Right cardiac atrium (tissue), 5 donors: ENCODE measurements at places on chromosomes 1 and 21.

DNA sequence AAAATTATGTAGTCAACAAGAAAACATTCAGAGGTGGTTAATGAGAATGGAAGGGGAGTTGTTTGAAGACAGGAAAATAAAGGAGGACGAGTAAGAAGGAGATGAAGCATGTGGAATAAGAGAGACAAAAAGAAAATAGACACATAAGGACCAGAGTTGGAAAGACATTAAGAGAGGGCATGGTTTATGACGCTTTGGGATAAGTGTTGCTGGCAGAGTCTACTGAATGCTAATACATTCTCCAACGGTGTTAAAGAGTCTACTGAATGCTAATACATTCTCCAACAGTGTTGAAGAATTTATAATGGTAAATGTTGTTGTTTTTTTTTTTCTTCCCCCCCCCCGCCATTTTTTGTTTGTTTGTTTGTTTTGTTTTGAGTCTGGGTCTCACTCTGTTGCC lies 13.1 kb downstream of the PRKAA2 start:
- no peak for DNase-seq

- DNase-seq = no peak
Measured at GRCh38 chr1:184647471-184647870, 107.2 kb downstream of the EDEM3 start.

GRCh38 chr21:36297406-36297937 lies 22.5 kb upstream of the MORC3 start:
- DNase-seq = no peak

GRCh38 chr1:111542187-111542586 lies 38.8 kb upstream of the ADORA3 start:
- DNase-seq = no peak

- DNase-seq = no peak
Measured at GRCh38 chr1:4010814-4011605, 110.9 kb upstream of the C1orf174 start.

DNA sequence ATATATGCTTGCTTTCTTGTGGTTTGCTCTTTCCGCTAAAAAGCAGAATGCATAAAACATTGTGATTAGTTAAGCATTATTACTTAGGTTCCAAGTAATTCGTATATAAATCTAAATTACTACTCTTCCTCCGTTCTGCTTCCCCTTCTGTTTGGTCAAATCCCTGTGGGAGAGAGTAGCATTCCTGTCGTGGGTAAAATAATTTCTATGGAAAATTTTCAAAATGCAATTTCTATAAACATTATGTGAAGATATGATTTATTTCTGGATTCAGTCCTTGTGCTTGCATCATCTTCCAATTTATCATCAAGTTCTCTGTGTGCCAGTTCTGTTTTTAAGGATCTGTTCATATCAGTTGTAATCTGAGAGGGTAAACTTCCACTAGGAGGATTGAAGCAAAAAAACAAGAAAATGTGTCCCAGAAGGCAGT lies 7.2 kb upstream of the WARS2 start:
- no peak for DNase-seq

DNA sequence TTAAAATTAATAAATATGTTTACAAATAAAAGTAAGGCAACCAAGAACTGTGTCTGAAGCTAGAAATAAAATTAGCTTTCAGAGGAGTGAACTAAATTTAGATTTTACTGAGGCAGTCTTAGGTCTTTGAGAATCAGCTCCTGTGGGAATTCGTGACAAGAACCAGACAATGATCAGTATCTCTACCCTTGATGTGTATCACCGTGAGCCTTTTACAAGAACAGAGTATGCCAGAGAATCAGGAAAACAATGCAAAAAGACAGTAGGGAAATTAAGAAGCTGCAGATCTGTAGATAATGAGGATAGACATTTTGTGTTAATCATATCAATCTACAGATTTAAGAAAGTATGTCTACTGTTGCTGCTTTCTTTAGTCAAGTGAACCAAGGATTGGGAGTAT lies 351.0 kb downstream of the COL11A1 start:
- DNase-seq = no peak

- DNase-seq = no peak
Measured at GRCh38 chr1:160707236-160708064, 4.2 kb downstream of the CD48 start.

DNA sequence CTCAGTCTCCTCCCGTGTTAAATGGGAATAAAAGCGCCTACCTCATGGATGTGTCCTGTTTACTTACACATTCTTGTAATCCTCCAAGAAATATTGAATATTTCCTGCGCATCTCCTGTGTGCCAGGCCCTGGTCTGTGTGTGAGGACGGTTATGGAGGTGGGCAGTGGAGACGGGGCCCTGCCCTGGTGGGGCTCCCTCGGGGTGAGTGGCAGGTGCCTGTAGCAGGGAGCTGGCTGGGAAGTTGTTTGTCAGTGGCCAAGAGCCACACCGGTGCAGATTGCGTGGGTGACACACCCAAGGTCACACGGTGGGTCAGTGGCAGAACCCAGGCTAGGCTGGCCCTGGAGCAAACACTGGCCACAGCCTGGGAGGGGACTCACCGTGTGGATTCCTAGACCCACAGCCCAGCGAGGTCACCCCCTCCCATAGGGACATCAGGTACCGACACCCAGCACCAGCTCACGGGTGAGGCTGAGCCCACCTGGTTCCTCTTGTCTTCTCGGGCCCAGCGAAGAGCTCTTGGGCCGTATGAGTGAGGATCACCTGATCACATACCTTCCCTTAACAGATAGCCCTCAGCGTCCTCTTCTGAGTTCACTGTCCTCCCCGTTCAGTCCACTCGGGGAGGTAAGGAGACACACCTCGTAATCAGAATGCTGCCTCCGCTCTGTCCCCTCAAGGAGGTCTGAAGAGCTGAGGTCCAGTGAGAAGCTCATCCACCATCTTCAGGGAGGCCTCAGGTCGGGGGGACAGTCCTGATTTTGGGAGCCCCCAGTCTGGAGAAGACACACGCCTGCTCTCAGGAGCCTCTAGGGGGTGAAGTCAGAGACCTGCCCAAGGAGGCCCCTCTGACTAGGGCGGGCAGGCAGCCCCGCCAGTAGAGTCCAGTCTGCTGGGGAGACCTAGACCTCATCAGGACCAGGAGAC lies 349.6 kb downstream of the MATN1 start:
- DNase-seq = no peak

DNA sequence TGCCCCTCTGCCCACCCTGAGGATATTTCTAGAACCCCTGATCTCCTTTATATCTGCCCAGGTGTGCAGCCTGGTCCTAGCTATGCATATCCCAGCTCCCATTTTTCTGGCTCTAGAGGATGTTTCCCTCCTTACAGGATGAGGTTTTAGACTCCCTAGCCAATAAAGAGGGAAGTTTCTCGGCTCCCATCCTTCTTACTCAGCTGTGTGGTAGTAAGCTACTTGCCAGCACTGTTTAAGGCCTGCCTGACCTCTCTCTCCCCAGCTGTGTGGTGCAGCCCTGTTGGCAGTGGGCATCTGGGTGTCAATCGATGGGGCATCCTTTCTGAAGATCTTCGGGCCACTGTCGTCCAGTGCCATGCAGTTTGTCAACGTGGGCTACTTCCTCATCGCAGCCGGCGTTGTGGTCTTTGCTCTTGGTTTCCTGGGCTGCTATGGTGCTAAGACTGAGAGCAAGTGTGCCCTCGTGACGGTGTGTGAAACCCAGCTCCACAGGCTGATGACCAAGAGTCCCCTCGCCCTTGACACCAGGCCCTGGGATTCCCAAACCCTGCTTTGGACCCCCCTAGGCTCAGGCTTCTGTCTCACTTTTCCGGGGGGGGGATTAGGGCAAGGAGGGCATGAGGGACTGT lies 7.8 kb upstream of the P3R3URF start:
- no peak for DNase-seq

- DNase-seq = no peak
Measured at GRCh38 chr1:234864116-234864515, 254.1 kb upstream of the IRF2BP2 start.

GRCh38 chr1:175877939-175878737 lies 134.7 kb upstream of the TNR start:
- no peak for DNase-seq

DNA sequence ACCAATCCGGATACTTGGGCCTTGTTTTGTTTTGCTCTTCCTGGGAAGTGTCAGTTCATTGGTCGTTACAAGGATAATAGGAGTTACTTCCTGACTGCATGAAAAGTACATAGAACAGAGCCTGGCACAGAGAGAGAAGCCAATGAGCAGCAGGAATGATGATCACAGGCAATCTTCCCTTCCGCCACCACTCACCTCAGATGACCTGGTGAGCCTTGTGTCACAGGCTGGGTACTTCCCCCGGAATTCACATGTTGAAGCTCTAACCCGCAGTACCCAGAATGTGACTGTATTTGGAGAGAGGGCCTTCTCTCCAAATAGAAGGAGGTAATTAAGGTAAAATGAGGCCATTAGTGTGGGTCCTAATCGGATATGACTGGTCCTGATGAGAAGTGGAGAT lies 18.8 kb upstream of the GPR137B start:
- DNase-seq = no peak

GRCh38 chr1:183306317-183307042 lies 111.7 kb downstream of the NMNAT2 start:
- DNase-seq = no peak

- DNase-seq = peak; percentile 55
Measured at GRCh38 chr1:43274125-43274803, 4.5 kb downstream of the TMEM125 start.

DNA sequence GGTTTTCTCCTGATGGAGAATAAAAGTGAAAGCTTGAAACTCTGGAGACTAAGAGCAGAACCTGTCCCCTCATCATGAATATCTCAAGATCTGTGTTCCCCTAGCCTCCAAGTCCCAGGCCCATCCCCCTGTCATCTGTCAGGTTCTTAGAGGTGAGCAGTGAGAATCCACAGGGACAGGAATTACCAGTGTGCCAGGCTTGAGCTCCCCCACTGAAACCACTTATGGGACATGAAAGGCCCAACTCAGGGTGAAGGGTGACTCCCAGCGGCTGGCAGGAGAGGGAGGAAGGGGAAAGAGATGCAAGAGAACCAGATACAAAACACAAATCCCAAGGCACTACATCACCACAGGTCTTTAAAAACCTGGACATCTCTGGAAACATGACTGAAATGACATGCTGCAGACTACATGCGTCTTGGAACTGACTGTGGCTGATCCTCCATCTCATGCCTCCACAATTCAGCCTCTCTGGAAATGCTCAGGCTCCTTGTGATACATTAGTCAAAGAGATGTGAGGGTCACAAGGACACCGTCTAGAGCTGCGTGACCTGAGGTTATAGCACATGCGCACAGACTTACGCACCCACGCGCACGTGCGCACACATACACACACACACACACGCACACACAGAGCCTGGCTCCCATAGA lies 6.8 kb upstream of the LY9 start:
- DNase-seq = no peak

DNA sequence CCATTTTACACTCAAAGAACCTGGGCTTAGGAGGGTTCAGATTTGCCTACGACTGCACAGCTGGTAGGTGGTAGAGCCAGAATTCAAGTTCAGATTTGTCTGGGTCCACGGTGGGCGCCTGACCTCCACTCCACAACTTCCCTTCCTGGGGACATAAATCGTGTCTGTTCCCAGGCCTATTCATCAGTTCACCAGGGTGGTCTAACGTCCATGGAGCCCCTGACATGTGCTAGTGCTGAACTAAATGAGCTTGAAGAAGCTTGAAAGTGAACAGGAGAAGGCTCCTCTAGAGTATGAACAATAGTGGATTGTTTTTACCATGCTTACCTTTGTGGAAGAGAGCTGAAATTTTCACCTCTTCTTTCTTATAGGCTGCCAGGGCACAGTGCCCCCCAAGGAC lies 32.5 kb upstream of the KIF1B start:
- no peak for DNase-seq

- no peak for DNase-seq
Measured at GRCh38 chr1:117511273-117511672, 94.6 kb upstream of the TENT5C start.

DNA sequence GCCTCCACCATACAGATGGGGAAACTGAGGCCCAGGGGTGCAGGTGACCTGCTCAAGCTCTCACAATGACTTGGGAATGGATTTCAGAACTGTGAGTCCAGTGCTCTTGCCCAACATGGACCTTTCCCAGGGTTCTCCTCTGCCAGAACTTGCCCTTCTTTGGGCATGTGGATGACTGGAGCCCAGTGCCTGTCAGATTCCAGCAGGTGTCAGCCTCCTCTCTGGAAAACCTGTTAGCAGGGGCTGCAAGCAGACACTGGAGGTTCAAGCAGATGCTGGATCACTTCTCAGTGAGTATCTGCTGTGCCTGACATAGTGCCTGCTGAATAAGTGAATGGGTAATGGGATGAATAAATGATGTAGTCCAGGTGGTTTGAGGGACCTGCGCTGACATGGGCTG lies 314.2 kb upstream of the POU3F1 start:
- no peak for DNase-seq

DNA sequence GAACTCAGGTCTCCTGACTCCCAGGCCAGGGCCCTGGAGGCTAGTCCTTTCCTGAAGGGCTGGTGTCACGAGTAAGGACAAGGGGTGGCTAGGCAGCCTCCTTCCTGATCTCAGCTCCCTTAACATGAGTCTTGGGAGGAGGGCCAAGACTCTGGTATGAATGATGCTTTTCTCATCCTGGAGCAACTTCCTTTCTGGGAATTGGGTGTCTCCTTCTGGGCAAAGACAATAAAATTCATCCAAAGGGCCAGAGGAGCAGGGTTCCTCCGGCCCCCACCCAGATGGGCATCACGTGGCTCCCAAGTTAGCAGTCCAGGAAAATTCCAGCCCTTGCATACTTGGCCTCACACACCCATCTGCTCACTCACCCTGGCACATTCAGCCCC lies at the start of gene FAM167B:
FAM167B (plus strand) TSS at position 335 of the 386 bp plus-strand sequence. CDS start 200 bp downstream, outside the sequence.
- peak; percentile 81 for DNase-seq

DNA sequence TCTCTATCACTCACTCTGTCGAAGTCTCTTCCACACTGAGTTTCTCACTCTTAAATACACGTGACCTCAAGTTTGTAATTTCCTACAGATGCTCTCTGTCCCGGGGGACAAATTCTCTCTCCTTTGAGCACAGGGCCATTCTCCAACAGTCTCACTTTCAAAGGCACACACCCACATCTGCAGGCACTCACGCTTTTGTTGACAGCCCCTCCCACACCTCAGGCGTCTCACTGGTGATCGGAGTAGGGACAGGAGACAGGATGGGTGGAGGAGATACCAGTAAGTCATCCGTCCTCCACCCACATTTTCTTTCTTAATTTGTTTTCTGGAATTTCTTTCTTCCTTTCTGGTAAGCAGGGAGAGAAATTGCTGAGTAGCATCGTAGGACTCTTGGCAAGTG lies 40.6 kb upstream of the GREM2 start:
- no peak for DNase-seq

DNA sequence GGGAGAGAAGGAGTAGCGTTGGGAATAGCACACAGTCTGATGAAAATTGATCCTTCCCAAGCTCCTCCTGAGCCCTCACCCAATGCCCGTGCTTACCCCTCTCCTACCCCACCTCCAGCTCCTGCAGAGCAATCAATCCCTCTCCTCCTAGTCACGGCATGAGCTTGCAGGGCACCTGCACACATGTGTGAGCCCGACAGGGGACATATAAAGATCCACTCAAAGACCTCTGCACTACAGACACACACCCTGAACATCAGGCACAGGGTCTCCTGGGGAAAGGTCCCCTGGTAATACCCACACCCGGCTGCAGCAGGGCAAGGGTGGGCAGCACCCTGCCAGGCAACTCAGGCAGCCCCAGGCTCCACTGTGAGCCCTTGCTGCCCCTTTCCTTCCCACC lies 426 bp downstream of the VSIG8 start:
- DNase-seq = no peak
